ENCODE measurements at places on chromosomes 16 and 17. TPM values are rescaled to one million over a fixed set of nuclear protein-coding genes. Genes with fewer than 3 reads are reported as not detected.

The GAS2L2 gene
- not detected for polyA plus RNA-seq

DNA sequence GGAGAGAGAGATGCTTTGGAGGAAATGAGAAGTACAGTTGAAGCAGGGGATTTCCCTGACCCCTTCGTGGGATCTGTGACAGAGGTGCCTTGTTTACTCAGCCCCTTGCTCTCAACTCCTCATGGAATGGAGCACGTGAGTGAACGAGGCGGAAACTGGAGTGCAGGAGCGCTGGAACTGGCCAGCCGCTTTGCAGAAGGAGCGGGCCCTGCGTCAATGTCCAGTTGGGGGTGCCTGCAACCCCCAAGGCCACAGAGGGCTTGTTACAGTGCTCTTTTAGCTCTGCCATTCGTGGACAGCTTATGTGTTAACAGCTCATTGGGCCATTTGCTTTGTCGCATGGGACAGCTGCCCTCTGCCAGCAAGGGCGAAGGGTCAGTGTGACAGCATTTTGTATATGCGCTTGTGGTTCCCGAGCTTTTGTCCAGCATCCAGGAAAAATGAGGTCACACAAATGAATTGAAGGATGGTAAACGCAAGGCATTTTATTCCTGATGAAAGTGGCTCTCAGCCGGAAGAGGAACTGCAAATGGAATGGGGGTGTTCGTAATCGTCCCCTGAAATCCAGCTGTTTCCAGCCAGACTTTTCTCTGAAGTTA lies 1395.1 kb downstream of the CDH8 start:
- no peak for DNase-seq

GRCh38 chr16:60200161-60200560 lies 1466.0 kb upstream of the GOT2 start:
- no peak for DNase-seq

DNA sequence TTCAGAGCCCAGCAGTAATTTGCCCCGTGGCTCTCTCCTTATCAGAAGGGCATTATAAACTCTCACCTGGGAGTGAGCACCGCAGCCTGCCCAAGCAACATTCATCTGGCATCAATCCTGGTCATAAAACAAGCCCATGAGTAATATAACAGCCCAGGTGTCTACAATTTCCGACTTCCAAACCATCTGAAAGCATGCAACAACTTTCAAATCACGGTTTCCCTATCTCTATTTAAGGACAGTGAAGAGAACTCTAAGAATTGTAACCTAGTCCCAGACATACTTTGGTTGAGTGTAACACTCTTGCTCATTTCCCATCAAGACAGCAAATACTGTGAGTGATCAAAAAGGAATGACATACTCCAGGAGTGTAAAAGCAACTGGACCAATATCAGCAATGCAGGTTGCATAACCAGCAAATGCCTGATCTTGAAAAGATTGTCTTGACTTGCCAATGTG lies 487.4 kb upstream of the SOX9 start:
- no peak for DNase-seq

GRCh38 chr17:44552361-44552760 lies 4.9 kb upstream of the FZD2 start:
- no peak for DNase-seq

All from right renal cortex interstitium (tissue), 3 donors.